ENCODE measurements at places on chromosomes 5 and 9.

- no peak for DNase-seq
Measured at GRCh38 chr5:137847687-137848086, 20.0 kb upstream of the MYOT start.

GRCh38 chr9:105887679-105888078 is 193.3 kb downstream of the TMEM38B start:
- DNase-seq: no peak

DNA sequence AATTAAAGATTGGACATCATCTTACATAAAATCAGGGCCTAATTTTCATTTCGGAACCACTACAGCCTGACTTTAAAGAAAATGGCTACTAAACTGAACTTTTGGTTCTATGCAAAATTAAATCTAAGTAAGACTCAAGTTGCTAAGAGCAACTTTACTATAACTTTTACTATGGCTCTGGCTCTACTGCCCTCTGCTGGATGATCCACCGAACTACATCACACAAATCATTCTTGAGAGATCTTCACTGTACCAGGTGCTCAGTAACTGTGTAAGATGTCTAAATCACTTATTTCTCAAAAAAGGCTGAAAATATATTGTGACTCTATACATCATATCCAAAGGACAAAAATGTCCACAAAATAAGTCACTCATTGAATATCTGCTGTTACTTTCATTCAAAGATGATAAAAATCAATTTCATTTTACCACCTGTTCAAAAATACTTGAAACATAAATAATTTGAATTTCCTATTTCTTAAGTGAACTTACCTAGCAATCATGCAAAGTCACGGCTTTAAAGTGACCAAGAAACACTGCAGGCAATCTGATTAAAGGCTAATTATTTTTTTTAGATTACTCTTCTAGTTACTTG is 13.5 kb downstream of the MOCS2 start:
- peak; percentile 78 for DNase-seq

- DNase-seq: no peak
Measured at GRCh38 chr9:9998491-9999287, 614.1 kb downstream of the PTPRD start.

DNA sequence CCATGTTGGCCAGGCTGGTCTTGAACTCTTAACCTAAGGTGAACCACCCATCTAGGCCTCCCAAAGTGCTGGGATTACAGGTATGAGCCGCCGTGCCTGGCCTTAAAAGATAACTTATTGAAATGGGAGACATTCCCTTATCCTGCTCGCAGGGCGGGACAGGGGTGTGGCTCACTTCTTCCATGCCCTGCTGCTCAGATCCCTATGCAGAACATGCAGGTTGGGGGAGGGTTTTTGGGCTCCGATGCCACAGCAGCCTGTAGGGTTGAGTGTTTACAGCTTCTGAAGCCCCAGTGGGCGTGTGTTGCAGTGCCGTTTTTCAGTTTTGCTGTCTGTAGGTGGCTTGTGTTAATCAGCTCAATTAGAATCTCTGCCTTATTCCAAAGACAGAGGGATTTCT is 108.0 kb upstream of the BRINP1 start:
- no peak for DNase-seq

GRCh38 chr5:126027149-126027548 is 396.1 kb upstream of the GRAMD2B start:
- DNase-seq: no peak

DNA sequence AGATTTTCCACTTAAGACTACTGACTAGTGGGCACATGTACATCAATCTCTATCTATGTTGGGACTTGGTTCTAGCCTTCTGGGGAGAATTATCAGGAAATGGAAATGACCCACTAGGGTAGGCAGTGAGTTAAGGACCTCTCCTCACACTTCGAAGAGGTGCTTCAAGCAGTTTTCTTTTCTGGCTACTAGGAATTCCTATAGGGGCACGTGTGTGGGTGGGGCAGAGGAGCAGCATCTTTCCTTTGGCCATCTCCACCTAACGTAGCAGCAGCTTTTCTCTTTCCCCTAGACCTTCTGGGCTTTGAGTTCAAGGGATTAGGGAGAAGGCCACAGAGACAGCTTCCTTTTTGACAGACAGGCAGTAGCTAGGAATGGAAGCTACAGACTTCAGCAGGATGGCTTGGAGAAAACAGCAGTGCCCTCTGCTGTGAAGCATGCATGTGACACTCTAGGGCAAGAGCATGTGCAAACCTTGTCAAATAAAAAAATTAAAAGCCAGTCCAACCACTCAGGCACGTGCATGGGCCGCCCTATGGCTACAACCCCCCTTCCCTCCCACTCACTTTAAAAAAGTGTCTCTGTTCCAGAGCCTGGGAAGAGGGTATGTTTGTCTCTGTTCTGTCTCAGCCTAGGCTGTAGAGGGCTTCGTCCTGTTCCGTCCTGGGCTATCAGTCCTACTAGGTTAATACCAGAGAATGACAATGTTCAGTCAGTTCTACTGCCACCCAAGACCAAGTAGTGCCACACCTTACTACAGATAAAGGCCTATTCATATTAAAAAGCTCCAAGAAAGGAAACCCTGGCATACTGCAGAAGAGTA is 8.7 kb upstream of the GFRA3 start:
- DNase-seq: peak; percentile 51

DNA sequence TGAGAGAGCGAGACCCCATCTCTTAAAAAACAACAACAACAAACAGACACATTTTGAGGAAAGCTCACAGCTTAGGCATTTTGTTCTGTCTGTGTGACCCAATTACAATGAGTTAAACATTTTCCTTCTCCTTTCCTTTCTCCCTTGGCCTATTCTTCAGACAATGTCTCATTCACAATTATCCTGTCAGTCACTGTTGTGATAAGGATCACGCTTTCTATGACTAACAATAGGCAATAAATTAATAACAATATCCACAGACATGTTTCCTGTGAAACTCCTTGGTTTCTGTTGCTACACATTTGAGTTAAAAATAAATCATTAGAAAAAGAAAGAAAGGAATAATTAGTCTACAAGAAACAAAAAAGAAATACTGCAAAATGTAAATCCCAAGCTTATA is 19.8 kb upstream of the CARTPT start:
- no peak for DNase-seq

GRCh38 chr9:6598249-6598725 is 47.2 kb downstream of the GLDC start:
- DNase-seq: no peak

GRCh38 chr5:63055421-63055820 is 476.8 kb downstream of the LRRC70 start:
- no peak for DNase-seq

DNA sequence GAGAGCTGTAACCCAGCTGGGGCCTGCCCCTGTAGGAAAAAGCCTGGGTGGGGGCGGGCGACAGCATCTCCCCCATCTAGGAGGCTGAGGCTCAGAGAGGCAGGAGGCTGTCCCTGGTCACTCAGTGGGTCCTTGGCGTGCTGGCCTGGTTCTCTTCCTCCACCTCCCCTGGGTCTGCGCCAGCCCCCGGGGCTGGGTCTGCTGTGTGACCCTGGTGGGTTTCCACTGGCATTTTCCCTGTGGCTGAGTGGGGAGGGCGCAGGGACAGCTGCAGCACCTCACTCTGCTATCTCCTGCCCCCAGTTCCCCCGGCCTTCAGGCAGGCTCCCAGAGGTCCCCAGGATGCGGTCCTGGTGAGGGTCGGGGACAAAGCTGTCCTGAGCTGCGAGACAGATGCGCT is 59.5 kb upstream of the ASS1 start:
- no peak for DNase-seq

DNA sequence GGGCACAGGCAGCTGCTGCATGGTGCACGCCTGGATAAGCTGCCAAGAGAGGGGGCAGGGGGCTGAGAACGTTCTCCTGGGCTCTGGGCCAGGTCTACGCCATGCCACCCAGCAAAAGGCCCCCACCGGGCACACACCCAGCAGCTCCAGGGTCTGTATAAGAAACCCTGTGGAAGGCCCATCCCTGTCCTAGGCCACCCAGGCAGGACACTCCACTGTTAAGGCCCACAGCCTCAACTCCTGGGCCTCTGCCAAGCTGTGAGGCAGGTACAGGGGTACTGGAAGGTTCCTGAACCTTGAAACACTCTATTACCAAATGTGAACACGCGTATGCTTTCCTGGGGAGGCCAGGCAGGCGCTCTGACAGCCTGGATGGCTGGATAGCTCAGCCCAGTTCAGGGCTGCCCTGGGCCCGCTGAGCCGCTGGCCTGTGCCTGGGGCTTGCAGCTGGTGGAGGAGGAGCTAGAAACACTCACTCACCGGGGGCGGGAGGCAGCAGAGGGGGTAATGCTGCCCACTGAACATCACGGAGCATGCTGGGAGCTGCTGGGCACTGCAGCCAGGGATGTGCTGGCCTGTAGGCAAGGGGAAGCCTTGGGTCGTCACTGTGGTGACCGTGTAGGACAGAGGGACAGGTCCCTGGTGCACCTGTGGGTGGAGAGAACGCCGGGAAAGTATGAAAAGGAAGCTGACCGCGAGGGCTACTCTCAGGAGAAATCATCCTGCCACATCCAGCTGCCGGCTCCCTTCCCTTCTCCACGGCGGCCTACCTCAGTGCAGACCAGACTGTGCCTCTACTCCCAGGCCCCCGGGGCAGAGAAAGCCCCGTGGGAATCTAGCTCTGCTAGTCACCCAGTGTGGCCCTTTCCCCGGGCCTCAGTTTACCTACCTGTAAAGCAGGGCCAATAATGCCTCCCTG is 6.0 kb downstream of the RNF44 start:
- DNase-seq: peak; percentile 54

DNA sequence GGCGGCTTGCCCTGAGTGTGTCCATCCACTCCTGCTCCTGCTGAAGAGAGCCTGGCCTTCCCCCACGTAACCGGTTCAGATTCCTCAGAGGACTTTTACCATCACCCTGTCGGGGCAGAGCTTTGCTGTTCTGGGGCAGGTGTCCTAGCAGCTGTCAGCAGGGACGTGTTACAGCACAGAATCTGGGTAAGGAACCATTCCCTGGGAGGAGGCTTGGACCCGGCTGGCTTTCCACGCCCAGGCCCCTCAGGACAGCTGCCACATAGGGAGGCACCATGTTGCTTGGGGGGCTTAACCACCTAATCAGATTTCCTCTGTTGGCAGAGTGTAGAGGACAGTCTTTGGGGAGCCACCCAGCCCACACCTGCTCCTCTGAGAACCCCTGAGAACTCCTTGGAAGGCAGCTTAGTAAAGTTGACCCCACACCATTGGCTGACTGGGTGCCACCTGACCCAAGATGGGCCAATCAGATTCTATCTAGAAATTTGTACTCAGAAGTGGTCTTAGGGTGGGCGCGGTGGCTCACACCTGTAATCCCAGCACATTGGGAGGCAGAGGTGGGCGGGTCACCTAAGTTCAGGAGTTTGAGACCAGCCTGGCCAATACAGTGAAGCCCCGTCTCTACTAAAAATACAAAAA is 23.3 kb upstream of the EEIG1 start:
- DNase-seq: no peak

- DNase-seq: no peak
Measured at GRCh38 chr5:161566081-161566480, 19.6 kb upstream of the GABRB2 start.

DNA sequence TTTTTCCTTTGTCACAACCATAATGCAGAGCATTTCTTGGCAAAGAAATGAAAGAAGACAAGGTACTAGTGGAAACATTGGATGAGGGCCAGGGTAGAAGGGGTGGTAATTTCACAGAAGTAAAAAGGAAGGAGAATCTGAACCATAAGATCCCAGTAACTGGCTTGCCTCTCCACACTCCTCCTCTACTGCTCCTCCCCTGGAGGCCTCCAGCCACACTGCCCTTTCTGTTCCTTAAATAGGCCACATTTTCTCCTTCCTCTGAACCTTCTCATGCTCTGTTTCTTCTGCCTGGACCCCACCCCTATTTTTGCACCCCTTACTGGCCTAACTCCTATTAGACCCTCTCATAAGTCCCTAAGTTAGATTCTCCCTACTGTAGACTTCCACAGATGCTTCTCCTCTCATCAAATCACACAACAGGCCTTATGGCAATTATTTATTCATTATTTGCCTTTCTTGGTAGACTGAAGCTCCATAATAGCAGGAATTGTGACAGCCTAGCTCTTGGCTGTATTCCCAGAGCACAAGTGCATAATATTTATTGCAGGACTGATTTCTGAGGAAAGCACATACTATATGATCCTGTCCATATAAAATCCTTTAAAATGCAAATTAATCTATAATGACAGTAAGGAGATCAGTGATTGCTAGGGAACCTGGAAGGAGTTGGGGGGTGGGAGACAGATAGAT is 31.3 kb upstream of the GRIA1 start:
- DNase-seq: no peak

- no peak for DNase-seq
Measured at GRCh38 chr9:102875687-102876086, 119.4 kb upstream of the CYLC2 start.

GRCh38 chr9:128102196-128102595 is 25.3 kb downstream of the PTGES2 start:
- no peak for DNase-seq
